COR-L47 (cell line): ENCODE measurements at places on chromosomes 16 and 17.

DNA sequence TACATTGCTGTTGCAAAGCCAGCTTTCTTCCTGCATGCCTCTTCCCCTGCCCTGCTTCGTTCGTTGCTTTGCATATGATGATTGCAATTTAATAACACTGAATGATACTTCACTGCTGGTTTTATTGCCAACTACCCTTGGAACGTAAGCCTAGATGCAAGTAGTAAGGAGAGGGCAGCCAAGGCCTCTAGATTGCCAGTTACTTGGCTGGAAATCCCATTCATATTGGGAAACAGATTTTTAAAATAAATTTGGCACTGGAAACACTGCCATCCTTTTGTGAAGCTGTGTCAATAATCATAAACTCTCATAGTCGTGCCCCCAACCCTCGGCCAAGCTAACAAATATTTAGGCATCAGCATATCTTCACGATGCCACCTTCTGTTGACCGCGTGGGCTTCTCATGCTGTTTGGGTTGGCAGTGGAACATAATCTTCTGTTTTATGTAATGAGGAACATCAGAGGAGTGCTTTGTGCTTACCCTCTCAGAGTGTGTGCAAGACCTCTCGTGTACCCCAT lies 86.5 kb downstream of the MAP2K6 start:
- DNase-seq, result no peak

DNA sequence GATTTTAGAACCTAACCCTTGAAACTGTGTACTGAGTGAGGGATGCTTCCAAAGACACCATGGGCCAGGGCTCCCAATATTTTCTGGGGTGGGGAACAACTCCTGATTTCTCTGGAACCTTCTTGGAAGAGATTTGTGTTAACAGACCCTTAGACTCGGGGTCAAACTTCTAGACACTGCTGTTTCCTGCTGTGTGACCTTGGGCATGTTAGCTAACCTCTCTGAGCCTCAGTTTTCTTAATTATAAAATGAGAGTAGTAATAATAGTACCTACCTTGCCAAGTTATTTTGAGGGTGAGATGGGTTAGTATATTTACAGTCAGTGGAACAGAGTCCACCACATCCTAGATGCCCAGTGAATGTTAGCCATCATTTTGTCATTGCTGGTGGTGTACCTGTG lies 18.8 kb downstream of the POLR3E start:
- DNase-seq, result no peak

DNA sequence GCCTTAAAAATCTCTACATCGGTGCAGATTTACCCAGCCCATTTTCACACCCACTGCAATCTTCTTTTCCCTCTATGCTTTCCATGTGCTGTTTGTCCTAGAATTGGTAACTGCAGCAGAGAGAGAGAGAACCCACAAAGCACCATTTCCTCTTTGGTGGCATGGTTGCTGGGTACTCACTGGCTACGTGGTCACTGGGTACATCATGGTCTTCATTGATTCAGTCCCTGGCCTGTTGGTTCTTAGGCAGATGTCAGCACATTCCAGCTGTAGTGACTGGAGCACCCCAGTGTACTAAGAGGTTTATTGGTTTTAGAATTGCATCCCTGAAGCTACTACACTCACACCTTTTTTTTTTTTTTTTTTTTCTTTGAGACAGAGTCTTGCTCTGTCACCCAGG lies 156.1 kb upstream of the CACNG5 start:
- no peak for DNase-seq

- no peak for DNase-seq
Measured at GRCh38 chr16:68993885-68994284, 111.6 kb upstream of the HAS3 start.

DNA sequence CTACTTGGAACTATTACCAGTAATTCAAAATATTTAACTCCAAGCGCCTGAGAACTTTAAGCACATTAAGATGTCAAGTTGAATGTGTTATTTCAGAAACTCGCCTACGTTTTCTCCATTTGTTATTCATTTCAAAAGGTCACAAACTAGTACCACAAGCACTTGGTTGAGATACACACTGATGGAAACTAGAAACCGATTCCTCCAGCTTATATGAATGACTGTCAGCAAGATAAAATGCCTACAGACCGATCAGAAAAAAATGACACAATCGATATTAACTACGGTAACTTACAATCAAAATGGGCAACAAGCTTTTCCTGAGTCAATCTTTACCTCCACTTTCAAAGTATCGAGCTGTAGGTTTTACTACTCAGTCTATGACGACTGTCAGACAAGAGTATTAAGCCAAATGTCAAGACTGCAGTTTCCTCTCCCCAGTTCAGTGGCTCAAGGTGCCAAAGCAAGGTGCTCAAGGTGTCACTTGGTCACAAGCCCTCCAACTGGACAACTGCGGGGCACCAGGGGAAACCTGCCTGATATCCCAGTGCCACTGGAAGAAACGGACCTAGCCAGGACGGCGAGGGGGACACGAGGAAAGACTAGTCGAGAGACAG lies 678 bp downstream of the SRP68 start:
- DNase-seq, result no peak

- peak; percentile 63 for DNase-seq
Measured at GRCh38 chr17:35022536-35023063, 40.9 kb downstream of the RFFL start.

- DNase-seq, result no peak
Measured at GRCh38 chr17:28889996-28890395, 7.5 kb downstream of the FLOT2 start.

- no peak for DNase-seq
Measured at GRCh38 chr16:18003033-18003432, 333.5 kb downstream of the NPIPA8 start.
